ENCODE measurements at places on chromosomes 1 and 21.

- no peak for DNase-seq
Measured at GRCh38 chr1:83828456-83828855, 170.5 kb downstream of the TTLL7 start.

DNA sequence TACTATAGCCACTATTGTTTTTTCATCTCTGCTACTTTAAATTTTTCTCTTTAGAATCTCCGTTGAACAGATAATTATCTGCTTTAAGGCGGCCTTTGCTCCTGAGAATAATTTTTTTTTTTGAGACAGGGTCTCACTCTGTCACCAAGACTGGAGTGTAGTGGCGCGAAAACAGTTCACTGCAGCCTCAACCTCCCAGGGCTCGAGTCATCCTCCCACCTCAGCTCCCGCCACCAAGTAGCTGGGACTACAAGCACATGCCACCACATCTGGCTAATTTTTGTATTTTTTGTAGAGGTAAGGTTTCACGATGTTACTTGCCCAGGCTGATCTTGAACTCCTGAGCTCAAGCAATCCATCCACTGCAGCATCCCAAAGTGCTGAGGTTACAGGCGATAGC lies 28.6 kb downstream of the TRIT1 start:
- DNase-seq: no peak

DNA sequence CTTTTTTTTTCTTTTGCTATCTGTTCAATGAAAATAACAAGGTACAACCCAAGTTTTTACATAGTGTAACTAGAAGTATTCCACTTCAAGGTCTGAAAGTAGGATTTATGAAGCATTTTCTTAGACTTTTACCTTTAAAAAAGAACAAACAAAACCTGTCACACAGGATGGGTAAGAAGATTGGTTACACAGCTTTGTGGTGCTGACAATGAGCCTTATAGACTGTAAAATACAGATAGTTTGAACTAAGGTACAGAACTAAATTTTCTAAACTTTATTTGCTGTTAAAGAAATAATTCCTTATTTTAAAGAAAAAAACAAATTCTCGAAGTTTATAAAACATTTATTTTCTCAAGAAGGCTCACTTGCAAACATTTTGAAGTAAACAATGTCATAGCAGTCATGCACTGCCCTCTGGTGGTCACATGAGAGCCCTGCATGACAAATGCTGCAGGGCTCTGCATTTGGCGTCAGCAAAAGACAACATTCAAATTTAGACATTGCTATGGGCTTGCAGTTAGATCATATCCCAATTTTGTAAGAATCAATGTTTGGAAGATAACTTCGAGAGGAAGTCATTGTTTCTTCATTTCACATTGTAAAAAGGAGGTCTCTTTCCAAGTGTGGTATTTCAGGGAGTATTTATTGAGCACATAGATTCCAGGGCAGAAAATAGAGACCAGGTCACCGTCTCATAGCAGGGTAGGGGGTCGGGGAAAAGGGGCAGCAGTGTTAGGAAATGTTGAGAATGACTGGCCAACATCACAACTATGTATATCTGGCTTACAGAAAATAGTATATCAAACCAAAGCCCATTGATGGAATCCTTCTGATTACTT lies 115.3 kb upstream of the FMN2 start:
- no peak for DNase-seq

- DNase-seq: no peak
Measured at GRCh38 chr1:1421907-1422464, 910 bp upstream of the ANKRD65 start.

- DNase-seq: no peak
Measured at GRCh38 chr21:44697811-44698734, 1.1 kb downstream of the KRTAP10-12 start.

- DNase-seq: no peak
Measured at GRCh38 chr21:41706263-41706639, 60.6 kb downstream of the RIPK4 start.

DNA sequence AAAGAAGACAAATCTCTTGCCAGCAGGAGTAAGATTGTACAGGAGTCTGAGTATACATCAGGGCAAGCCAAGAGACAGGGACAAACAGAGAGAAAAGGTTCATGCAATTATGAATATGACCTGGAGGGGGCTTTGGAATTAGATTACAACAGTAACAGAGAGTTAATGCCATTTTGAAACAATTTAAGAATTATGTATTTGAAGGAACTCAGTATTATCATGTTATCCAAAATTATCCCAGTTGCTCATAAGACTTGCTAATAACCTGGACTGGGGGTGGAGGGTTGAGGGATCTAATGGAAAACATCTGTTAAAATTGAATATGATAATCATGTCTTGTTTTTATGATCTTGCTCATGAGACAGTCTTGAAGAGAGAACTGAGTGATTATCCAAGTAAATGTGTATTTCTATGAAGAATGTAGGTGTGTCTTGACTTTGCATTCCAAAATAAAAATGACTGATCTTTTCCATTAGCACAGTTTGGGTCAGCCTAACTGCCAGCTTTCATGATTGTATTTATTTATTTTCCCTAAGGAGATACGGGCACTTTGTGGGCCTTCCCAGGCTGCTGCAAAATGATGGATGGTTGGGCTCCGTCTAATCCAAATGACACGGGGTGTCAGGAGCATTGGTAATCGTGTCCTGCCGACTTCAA lies 117.7 kb downstream of the ERG start:
- no peak for DNase-seq

GRCh38 chr1:16719571-16720350 lies 20.6 kb upstream of the RNU1-4 start:
- no peak for DNase-seq
